Stimulated activated CD4-positive, alpha-beta T cell treated with anti-CD3 and anti-CD28 coated beads, Interleukin-2, amount 100 ng/mL, for 24 hours (primary cell): ENCODE measurements at places on chromosomes 13 and 19.

- DNase-seq: peak; percentile 51
Measured at GRCh38 chr19:11261971-11262839, at the start of gene DOCK6. Gene DOCK6, minus strand, starts transcription at chr19:11262524. Its CDS starts 84 bp downstream, at chr19:11262440.

- no peak for DNase-seq
Measured at GRCh38 chr13:29324601-29325000, 270.9 kb downstream of the SLC7A1 start.

- DNase-seq: no peak
Measured at GRCh38 chr13:101013245-101013644, 338.6 kb upstream of the TMTC4 start.

- DNase-seq: no peak
Measured at GRCh38 chr19:2511991-2512390, 36.1 kb downstream of the GADD45B start.

DNA sequence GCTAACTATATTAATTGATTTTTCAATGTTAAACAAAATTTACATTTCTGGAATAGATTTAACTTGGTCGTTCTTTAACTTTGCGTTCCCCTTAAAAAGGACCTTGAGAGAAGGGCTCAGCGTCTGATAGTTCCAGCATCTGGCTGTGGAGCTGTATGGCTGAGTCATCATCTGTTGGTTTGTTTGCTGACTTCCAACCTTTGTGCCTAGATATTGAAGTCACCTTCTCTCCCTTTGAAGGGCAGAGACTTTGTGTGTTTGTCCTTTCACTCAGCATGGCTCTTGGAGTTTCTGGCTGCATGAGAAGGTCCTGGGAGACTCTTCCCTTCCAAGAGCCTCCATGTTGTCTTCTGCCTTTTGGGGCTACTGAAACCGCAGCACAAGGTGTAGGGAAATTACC is 16.6 kb upstream of the IRS2 start:
- DNase-seq: no peak

DNA sequence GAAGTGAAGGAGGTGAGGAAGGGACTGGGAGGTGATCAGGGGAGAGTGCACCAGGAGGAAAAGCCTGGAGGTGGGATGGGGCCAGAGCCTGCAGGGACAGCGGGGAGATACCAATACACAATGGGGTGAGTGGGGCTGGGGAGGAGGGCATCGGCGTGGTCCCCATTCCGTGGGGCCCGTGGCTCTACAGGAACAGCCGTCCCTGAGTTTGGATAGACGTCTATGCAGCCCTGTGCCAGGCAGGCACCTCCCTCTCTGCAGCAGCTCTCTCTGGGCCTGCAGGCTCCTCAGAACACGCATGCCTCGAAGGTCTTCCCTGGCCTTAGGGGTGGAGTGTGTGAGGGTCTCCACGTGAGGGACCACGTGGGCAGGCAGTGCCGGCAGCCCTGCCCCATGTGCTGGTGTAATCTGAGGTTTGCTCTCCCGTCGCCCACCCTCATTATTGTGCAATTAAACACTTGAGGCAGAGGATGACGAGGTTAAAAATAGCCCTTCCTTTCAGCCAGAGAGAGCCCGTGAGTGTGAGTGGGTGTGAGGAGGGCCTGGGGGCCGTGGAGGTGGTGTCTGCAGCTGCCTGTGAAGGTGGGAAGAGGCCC is 16.5 kb downstream of the C2CD4C start:
- no peak for DNase-seq

- no peak for DNase-seq
Measured at GRCh38 chr13:87923753-87924152, 252.6 kb downstream of the SLITRK5 start.

DNA sequence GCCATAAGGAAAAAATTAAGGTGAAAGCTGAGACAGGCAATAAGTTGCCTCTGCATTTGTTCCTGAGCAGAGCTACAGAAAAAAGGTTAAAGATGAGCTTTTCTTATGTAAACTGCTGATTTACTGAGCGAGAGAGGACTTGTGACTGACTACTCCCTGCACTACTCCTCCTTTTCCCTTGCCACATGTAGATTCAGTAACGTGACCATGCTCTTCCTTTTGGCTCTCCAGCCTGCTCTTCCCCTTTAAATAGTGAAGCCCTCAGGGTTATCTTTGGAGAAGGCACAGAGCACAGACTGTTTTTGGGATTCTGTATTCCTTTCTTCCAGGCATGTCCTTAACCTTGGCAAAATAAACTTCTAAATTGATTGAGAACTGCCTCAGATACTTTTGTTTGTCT is 630.2 kb downstream of the UQCRFS1 start:
- DNase-seq: no peak
